ENCODE measurements at places on chromosomes 5 and 9.
A peak's percentile ranks its signal among the peaks of the same experiment; 100 is the strongest.

DNA sequence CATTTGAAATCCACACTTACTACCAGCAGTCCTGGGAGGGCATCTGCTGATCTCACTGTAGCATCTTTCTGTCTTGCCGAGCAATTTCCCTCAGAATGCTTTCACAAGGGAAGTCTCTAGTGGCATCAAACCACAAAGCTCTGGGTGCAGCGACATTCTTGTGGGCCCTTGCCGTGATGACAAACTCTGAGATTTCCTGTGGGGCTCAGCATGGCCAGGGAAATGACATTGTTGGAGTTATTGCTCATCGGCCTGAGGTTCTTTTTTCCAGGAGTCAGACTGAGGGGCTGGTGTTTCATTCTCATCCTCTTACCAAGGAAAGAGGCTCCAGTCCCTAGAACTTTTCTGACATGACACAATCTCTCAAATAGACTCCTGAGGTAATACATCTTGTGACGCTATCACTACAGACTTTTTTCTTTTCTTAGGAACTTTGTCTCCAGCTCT lies 51.4 kb downstream of the PFDN1 start:
- no peaks in the 10 kb centered on the region for H3K27me3 ChIP-seq
- H3K36me3 ChIP-seq: peaks cover 11% of the 10 kb centered on the region
- H3K4me1 ChIP-seq: peaks cover 15% of the 10 kb centered on the region
- H3K4me3 ChIP-seq: no peak overlapping the region

DNA sequence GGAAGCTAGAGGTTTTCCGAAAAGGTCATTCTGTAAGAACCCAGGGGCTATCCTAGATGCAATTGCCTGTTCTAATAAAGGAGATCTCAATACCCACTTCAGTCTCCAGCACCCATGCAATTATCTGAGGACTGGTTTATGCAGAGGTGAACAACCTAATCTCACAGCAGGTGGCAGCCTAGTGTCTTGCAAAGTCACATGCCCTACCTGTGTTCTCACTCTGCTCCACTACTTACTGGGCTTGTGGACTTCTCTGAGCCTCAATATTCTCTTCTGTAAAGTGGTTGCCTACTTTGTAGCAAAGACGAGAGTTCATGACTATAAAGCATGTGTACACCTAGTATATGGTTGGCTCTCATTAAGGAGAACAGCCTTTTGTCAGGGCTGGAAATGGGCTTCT lies 21.0 kb upstream of the ALDH1B1 start:
- H3K4me1 ChIP-seq: peaks cover 1% of the 10 kb centered on the region
- no peaks in the 10 kb centered on the region for H3K36me3 ChIP-seq
- H3K4me3 ChIP-seq: no peak overlapping the region
- H3K27ac ChIP-seq: no peak overlapping the region

DNA sequence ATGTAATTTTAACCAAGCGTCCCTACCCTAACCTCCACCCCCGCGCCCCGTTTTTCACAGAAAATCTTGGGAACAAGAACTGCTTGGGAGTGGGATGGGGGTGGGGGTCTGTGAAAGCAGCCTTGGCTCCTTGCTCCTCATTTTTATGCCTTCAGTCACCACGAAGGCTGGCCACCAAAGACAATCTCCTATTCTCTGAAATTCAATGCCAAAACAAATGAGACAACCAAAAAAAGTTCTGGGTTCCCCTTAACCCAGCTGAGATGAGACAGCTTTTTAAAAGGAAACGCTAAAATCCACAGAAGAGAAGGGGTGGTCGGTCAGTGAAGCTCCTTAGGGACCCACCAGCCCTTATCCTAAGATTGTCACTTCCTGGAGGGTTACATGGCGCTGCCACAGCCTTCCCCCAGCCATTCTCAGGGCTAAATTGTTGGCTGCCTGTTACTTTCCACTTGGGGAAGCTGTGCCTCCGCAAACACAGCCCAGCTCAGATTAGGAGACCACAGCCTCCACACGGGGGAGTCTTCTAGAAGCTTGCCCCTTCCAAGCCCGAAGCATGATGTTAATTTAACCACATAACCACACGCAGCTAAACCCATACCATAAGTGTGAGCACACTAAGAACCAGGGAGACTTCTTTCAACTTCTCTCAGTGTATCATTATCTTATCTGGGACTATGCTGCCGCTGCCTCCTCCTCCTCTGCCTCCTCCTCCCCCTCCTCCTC lies 136.3 kb downstream of the FOXD1 start:
- H3K27ac ChIP-seq: peak overlapping the region; percentile 94
- DNase-seq: peak; percentile 93
- H3K4me1 ChIP-seq: peaks cover 22% of the 10 kb centered on the region
- no peaks in the 10 kb centered on the region for H3K36me3 ChIP-seq
- H3K27me3 ChIP-seq: peaks cover 40% of the 10 kb centered on the region

DNA sequence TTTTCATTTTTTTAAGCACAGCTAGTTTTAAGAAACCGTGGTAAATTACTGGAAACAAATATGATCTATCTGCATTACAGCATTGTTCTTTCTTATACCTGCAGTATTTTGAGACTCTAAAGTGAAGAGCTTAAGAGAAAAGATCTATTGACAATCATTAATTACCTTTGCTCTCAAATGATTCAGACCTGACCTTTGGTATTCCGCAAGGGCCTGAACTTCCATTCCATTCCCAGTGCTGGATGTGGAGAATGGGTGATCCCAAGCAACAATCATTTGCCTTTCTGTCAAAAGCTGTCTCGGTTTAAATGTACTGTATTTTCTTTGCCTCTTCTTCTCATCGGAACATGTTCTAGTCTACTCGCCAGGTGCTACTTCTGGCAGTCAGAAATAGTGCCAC lies 18.9 kb downstream of the NREP start:
- no peaks in the 10 kb centered on the region for H3K27me3 ChIP-seq
- H3K27ac ChIP-seq: peak overlapping the region; percentile 84
- peak; percentile 32 for DNase-seq
- peaks cover 20% of the 10 kb centered on the region for H3K36me3 ChIP-seq
- H3K4me3 ChIP-seq: no peak overlapping the region
- peaks cover 8% of the 10 kb centered on the region for H3K4me1 ChIP-seq

- H3K4me3 ChIP-seq: no peak overlapping the region
- H3K4me1 ChIP-seq: no peaks in the 10 kb centered on the region
- DNase-seq: no peak
These were observed 156.9 kb downstream of the TRIM32 start for GRCh38 chr9:116843863-116844620.

DNA sequence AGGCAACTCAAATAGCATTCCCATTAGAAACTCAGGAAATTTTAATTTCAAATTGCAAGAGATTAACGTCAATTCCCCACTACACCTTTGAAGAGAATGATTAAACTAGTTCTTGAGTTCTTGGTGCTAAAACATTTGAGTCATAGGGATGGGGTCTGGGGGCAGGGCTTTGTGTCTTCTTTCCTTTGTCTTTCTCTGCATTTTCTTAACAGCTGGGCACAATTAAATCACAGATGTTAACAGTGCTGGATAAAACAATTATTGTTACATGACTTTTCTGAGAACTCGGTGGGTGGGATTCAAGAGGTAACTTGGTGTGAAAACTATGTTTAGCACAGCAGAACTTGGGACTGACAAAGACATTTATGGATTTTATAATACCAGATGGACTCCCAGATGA lies 351.9 kb upstream of the TNC start:
- no peak overlapping the region for H3K4me3 ChIP-seq
- H3K27ac ChIP-seq: no peak overlapping the region
- no peaks in the 10 kb centered on the region for H3K4me1 ChIP-seq
- DNase-seq: no peak
- no peaks in the 10 kb centered on the region for H3K27me3 ChIP-seq

DNA sequence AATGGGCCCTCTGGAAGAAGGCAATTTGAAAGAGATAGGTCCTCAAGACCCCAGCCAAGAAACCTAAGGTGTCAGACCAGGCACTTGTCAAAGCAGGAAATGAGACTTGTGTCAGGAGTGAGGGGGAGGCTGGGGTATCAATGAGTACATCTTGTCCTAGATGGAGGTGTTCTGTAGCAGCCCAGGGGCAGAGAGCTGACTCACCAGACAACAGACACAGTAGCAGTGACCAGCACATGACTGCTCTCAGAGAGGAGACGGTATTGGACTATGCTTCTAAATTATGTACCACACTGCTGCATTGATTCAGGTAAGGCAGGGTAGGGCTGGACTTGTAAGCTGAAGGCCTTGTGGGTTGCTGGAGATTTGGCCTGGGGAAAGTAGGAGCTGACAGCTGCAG lies 551.2 kb upstream of the KLF4 start:
- no peak overlapping the region for H3K27ac ChIP-seq
- no peak overlapping the region for H3K4me3 ChIP-seq
- H3K4me1 ChIP-seq: peaks cover 7% of the 10 kb centered on the region
- no peaks in the 10 kb centered on the region for H3K27me3 ChIP-seq
- peak; percentile 59 for DNase-seq

DNA sequence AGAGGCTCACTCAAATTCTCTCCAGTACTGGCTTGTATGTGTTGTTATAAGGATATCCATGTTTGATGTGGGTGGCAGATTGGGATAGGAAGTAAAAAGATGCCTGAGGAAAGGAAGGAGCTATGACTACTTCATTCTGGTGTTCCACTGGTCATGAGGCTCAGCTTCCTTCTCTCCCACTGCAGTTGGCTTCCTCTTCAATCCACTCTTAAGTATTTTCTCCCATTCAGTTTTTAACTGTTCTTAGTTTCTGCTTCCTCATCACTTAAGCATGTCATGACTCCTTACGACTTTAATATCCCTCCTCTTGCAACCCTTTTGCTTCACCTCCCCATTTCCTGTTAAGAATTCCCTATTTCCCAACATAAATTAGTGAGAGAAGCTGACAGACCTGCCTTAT lies 81.1 kb downstream of the PJA2 start:
- H3K36me3 ChIP-seq: no peaks in the 10 kb centered on the region
- H3K4me1 ChIP-seq: no peaks in the 10 kb centered on the region
- H3K27me3 ChIP-seq: no peaks in the 10 kb centered on the region
- H3K27ac ChIP-seq: no peak overlapping the region
- no peak overlapping the region for H3K4me3 ChIP-seq

GRCh38 chr5:68374796-68375518 lies 159.4 kb downstream of the PIK3R1 start:
- no peak overlapping the region for H3K4me3 ChIP-seq
- no peaks in the 10 kb centered on the region for H3K27me3 ChIP-seq
- H3K4me1 ChIP-seq: no peaks in the 10 kb centered on the region
- H3K27ac ChIP-seq: no peak overlapping the region

GRCh38 chr5:174312270-174312617 lies 266.7 kb downstream of the NSG2 start:
- no peaks in the 10 kb centered on the region for H3K36me3 ChIP-seq
- DNase-seq: no peak
- H3K27me3 ChIP-seq: peaks cover 27% of the 10 kb centered on the region

- no peaks in the 10 kb centered on the region for H3K36me3 ChIP-seq
- no peaks in the 10 kb centered on the region for H3K27me3 ChIP-seq
- peaks cover 1% of the 10 kb centered on the region for H3K4me1 ChIP-seq
- H3K27ac ChIP-seq: no peak overlapping the region
These were observed 13.0 kb downstream of the APBA1 start for GRCh38 chr9:69658987-69659675.

GRCh38 chr5:139696894-139697658 lies 48.9 kb downstream of the CXXC5 start:
- no peaks in the 10 kb centered on the region for H3K27me3 ChIP-seq
- H3K4me1 ChIP-seq: peaks cover 67% of the 10 kb centered on the region
- H3K4me3 ChIP-seq: peak overlapping the region; percentile 57
- DNase-seq: peak; percentile 97
- H3K36me3 ChIP-seq: no peaks in the 10 kb centered on the region

DNA sequence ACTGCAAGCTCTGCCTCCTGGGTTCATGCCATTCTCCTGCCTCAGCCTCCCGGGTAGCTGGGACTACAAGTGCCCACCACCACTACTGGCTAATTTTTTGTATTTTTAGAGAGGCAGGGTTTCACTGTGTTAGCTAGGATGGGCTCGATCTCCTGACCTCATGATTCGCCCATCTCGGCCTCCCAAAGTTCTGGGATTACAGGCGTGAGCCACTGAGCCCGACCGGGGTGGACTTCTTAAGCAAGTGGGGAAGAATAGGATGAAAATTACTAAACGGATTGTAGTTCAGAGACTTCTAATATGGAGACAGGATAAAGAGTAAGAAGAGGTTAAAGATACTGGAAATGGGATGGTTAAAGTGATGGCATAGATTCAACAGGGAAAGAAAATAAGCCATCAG lies 132.3 kb upstream of the IRX2 start:
- no peak for DNase-seq
- no peaks in the 10 kb centered on the region for H3K27me3 ChIP-seq
- no peak overlapping the region for H3K4me3 ChIP-seq
- H3K27ac ChIP-seq: no peak overlapping the region
- no peaks in the 10 kb centered on the region for H3K36me3 ChIP-seq

DNA sequence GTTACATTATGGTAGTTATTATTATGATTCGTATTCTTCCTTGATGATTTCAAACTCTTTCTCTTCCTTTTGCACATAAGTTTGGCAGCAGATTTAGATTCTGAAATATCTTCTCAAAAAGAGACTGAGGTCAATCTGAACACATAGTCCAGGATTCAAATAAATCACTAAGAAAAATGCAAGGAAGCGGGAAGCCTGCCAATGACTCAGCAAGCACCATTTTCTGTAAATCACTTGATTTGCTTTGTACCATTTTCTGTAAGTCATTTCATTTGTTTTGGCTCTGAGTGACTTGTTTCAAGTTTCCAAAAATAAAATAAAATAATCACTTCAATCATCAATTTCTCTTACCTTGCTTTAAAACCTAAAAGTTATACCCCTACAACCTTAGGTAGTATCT lies 24.6 kb upstream of the GLIS3 start:
- no peaks in the 10 kb centered on the region for H3K36me3 ChIP-seq
- DNase-seq: peak; percentile 65
- no peak overlapping the region for H3K4me3 ChIP-seq

Measured in mesenchymal stem cell (in vitro differentiated cells and primary cell).